Spinal cord (tissue), 10 donors: ENCODE measurements at places on chromosomes 16 and 17. TPM values are rescaled to one million over a fixed set of nuclear protein-coding genes. Genes with fewer than 3 reads are reported as not detected.

HBA1 gene
- 1,046 TPM for polyA plus RNA-seq

EPN3 gene
- polyA plus RNA-seq, result 3.7 TPM

CCR7 gene
- polyA plus RNA-seq, result 0.33 TPM

CACNG3 gene
- 21.1 TPM for polyA plus RNA-seq

FN3K gene
- polyA plus RNA-seq, result 71.2 TPM

ALDH3A2 gene
- 70.9 TPM for polyA plus RNA-seq
